Activated naive CD4-positive, alpha-beta T cell treated with anti-CD3 and anti-CD28 coated beads for 36 hours (primary cell): ENCODE measurements at places on chromosomes 6 and 20. TPM values are rescaled to one million over a fixed set of nuclear protein-coding genes. Genes with fewer than 3 reads are reported as not detected.

CLDN20 gene
- not detected for total RNA-seq

ZNF391 gene
- 3.3 TPM for total RNA-seq

HLA-DOA gene
- 1.6 TPM for total RNA-seq

DSE gene
- total RNA-seq, result 2.1 TPM

DDX43 gene
- not detected for total RNA-seq

FHL5 gene
- total RNA-seq, result not detected

PRR18 gene
- total RNA-seq, result not detected

ZBTB9 gene
- total RNA-seq, result 6.5 TPM

C20orf202 gene
- total RNA-seq, result not detected

MATN4 gene
- 1.5 TPM for total RNA-seq

HLA-DQB2 gene
- not detected for total RNA-seq

GSTA2 gene
- not detected for total RNA-seq

SAMD5 gene
- not detected for total RNA-seq

GRCh38 chr6:118899948-118900347 is 6.0 kb downstream of the ASF1A start:
- H3K36me3 ChIP-seq, result peaks cover 30% of the 10 kb centered on the region
- peak overlapping the region; percentile 29 for H3K27ac ChIP-seq
- peaks cover 74% of the 10 kb centered on the region for H3K4me1 ChIP-seq
- DNase-seq, result peak; percentile 51
- no peak overlapping the region for H3K4me3 ChIP-seq

DNA sequence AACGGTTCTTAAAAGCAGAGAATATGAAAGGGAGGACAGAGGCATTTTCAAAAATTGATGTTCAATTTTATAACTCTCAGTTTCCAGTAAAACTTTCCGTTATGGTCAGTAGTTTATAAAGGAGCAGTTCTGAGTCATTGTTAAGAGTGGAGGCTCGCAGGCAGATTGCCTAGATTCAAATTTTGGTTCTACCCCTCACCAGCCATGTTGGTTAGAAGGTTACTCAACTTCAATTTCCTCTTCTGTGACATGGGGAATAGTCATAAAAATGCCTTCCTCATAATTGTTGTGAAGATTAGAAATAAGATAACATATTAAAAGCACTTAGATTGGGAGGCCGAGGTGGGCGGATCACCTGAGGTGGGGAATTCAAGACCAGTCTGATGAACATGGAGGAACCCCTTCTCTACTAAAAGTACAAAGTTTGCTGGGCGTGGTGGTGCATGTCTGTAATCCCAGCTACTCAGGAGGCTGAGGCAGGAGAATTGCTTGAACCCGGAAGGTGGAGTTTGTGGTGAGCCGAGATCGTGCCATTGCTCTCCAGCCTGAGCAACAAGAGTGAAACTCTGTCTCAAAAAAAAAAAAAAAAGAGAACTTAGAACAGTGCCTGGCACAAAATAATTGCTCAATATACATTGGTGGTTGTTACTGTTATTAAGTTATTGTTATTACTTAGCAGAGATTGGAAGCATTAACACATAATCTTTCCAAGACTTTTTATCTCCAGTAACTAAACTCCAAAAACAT is 348.9 kb downstream of the NRN1 start:
- peaks cover 21% of the 10 kb centered on the region for H3K36me3 ChIP-seq
- no peaks in the 10 kb centered on the region for H3K27me3 ChIP-seq

- peak; percentile 57 for DNase-seq
- H3K27ac ChIP-seq, result no peak overlapping the region
- peaks cover 1% of the 10 kb centered on the region for H3K36me3 ChIP-seq
- no peaks in the 10 kb centered on the region for H3K27me3 ChIP-seq
- no peak overlapping the region for H3K4me3 ChIP-seq
Measured at GRCh38 chr6:2209226-2209809, 36.1 kb downstream of the GMDS start.

DNA sequence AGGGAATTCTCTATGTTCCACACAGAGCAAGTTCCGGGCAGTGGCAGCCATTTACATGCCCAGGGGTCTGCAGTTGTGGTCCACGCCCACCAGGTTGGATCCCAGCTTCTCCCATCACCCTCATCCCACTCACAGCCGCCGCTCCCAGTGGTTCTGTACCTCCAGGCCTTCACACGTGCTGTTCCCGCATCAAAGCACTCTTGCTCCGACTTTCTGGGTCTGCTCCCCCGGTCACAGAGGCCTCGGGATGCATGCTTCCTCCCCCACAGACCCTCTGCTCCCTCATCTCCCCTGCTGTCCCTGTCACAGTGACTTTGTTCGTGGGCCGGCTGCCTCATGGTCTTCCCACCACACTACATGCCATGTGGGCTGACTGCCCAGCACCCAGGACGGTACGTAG is 332.5 kb downstream of the TAF4 start:
- H3K27me3 ChIP-seq, result peaks cover 5% of the 10 kb centered on the region
- no peak overlapping the region for H3K4me3 ChIP-seq
- H3K36me3 ChIP-seq, result no peaks in the 10 kb centered on the region
- no peaks in the 10 kb centered on the region for H3K4me1 ChIP-seq
- H3K27ac ChIP-seq, result no peak overlapping the region

- H3K4me3 ChIP-seq, result no peak overlapping the region
- H3K36me3 ChIP-seq, result no peaks in the 10 kb centered on the region
- no peaks in the 10 kb centered on the region for H3K4me1 ChIP-seq
Measured at GRCh38 chr20:9032758-9033157, 36.1 kb upstream of the PLCB4 start.

- H3K4me3 ChIP-seq, result no peak overlapping the region
- H3K27ac ChIP-seq, result no peak overlapping the region
- H3K27me3 ChIP-seq, result no peaks in the 10 kb centered on the region
- no peak for DNase-seq
- no peaks in the 10 kb centered on the region for H3K4me1 ChIP-seq
- H3K36me3 ChIP-seq, result no peaks in the 10 kb centered on the region
Measured at GRCh38 chr20:6866741-6867140, 99.3 kb downstream of the BMP2 start.

GRCh38 chr6:29483186-29483585 is 4.6 kb downstream of the MAS1L start:
- no peak overlapping the region for H3K4me3 ChIP-seq
- no peak for DNase-seq
- peaks cover 9% of the 10 kb centered on the region for H3K27me3 ChIP-seq
- H3K4me1 ChIP-seq, result no peaks in the 10 kb centered on the region

GRCh38 chr6:159201336-159201735 is 32.1 kb downstream of the FNDC1 start:
- H3K27me3 ChIP-seq, result peaks cover 3% of the 10 kb centered on the region
- H3K4me3 ChIP-seq, result no peak overlapping the region
- no peak for DNase-seq
- H3K4me1 ChIP-seq, result no peaks in the 10 kb centered on the region

GRCh38 chr6:89045011-89045387 is 35.6 kb upstream of the PNRC1 start:
- H3K27ac ChIP-seq, result no peak overlapping the region
- H3K27me3 ChIP-seq, result no peaks in the 10 kb centered on the region
- DNase-seq, result no peak
- H3K36me3 ChIP-seq, result no peaks in the 10 kb centered on the region
- no peak overlapping the region for H3K4me3 ChIP-seq

- peaks cover 25% of the 10 kb centered on the region for H3K36me3 ChIP-seq
- no peak for DNase-seq
Measured at GRCh38 chr20:58349570-58349969, 39.5 kb upstream of the VAPB start.

- H3K36me3 ChIP-seq, result no peaks in the 10 kb centered on the region
- peaks cover 41% of the 10 kb centered on the region for H3K27me3 ChIP-seq
- no peak for DNase-seq
- no peak overlapping the region for H3K4me3 ChIP-seq
Measured at GRCh38 chr6:146544616-146545182, 1.1 kb downstream of the RAB32 start.

DNA sequence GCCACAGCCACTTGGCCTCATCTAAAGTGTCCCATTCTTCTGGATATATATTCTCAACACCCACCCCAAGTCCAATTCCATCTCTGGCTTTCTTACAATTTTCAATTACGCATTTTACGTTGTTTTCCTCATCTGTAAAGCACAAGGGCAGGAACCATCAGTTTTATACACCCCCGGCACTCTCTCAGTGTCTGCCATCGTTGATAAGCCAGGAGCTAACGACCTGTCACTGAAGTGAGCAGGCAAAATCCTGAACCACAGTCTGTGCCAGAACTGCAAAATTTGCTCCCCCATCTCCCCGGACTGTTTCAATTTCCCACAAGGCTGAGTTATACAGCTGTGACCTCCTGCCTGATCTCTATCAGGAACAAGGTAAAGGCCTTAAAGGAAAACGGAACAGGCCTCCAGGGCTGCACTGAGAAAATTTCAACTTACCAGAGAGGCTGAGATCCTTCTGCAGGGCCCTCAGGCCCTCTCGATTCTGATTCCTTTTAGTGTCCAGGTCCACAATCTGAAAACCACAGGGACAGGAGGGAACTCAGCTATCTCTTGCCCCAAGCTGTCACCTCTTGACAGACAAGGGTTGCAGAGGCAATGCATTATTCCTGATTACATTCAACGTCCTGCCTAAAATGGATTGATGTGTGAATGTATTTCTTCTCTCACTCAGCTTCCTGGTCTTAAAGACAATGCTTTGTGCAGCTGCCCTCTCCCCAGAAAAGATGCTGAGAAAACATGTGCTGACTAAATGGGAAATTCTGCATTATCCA is 1.8 kb downstream of the PDRG1 start:
- H3K36me3 ChIP-seq, result peaks cover 28% of the 10 kb centered on the region
- no peaks in the 10 kb centered on the region for H3K27me3 ChIP-seq
- peaks cover 29% of the 10 kb centered on the region for H3K4me1 ChIP-seq
- H3K4me3 ChIP-seq, result peak overlapping the region; percentile 99

- no peaks in the 10 kb centered on the region for H3K4me1 ChIP-seq
- no peaks in the 10 kb centered on the region for H3K36me3 ChIP-seq
- DNase-seq, result no peak
- H3K27ac ChIP-seq, result no peak overlapping the region
- H3K27me3 ChIP-seq, result no peaks in the 10 kb centered on the region
- H3K4me3 ChIP-seq, result no peak overlapping the region
Measured at GRCh38 chr20:35972462-35972861, 4.1 kb downstream of the CNBD2 start.

DNA sequence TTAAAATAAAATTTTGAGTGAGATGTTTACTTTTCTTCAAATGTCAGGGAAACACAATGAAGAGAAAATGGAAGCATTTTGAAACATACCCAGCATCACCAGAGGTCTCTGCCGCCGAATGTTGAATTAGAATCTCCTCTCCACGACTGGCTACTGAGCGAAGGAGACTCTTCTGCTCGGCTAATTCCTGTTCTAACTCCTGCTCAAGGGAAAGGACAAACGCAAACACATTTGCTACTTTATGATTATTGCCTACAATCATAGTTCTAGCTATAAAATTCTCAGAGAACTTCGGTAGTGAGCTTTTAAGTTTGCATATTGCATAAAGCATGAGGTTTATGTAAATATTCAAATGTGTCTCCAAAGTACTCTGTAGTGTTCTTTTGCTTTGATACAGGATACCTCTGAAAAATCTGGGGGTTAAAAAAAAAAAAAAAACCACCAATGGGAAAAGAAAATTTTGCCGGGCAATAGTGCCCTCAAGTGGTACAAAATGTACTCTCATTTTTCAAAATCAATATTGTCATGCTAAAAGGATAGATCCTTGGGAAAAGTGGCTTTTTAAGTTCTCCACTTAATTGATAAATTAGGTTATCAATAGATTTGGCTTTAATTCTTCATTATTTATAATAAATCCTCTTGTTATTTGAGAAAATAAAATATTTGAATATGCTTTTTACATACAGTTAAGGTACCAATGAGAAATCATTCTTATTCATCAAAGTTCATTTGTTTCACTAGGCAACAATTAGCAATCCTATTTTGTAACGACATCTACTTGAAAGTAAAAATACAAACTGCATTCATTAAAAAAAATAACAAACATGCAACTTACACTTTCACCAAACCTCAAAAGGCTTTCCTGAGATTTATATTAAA is 369.0 kb downstream of the SYNE1 start:
- H3K4me3 ChIP-seq, result no peak overlapping the region
- peak; percentile 53 for DNase-seq
- peaks cover 17% of the 10 kb centered on the region for H3K36me3 ChIP-seq

DNA sequence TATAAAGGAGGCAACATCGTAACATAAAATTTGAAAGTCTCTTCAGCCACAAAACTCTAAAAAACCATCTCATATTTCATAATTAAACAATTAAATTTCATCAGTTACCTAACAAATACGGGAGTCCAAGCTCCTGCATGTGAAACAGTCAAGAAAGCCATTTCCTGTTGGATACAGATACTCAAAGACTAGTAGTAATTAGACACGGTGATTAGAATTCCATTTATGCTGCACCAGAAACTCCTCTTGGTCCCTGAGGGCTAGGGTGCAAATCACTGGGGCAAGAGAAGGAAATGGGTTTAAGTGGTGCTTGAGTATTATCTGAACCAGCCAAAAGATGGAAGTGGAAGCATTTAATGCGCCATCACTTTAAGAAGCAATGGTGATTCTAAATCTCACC is 27.4 kb downstream of the TRAM2 start:
- DNase-seq, result no peak
- peaks cover 11% of the 10 kb centered on the region for H3K4me1 ChIP-seq
- no peaks in the 10 kb centered on the region for H3K27me3 ChIP-seq
- H3K4me3 ChIP-seq, result no peak overlapping the region

GRCh38 chr20:19849341-19850197 is 91.5 kb downstream of the RIN2 start:
- no peak overlapping the region for H3K27ac ChIP-seq
- H3K27me3 ChIP-seq, result peaks cover 11% of the 10 kb centered on the region
- H3K4me3 ChIP-seq, result no peak overlapping the region
- no peak for DNase-seq
- no peaks in the 10 kb centered on the region for H3K4me1 ChIP-seq

DNA sequence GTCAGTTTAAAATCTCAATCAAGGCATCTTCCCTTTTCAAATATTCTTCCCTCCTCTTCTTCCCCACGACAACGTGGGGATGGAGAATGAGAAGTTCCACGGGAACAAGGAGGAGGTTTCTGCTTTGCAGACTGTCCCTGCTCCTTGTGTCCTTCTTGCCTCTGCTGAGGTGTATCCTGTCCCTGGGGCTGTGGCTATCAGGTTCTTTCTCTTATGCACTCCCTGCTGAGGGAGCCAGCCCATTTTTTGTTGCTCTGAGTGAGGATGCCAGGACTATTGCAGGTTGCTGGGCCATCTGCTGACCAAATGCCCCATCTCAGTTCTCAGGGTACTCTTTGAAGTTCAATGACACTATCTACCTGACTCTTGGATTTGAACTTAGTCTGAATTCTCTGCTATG is 533.6 kb downstream of the RNF144B start:
- H3K4me1 ChIP-seq, result no peaks in the 10 kb centered on the region
- H3K36me3 ChIP-seq, result no peaks in the 10 kb centered on the region
- no peak overlapping the region for H3K27ac ChIP-seq
- H3K27me3 ChIP-seq, result no peaks in the 10 kb centered on the region
- no peak for DNase-seq

GRCh38 chr6:135310291-135310690 is 129.2 kb downstream of the MYB start:
- no peak for DNase-seq
- peaks cover 5% of the 10 kb centered on the region for H3K36me3 ChIP-seq
- H3K27ac ChIP-seq, result no peak overlapping the region

- H3K4me1 ChIP-seq, result peaks cover 34% of the 10 kb centered on the region
- DNase-seq, result no peak
- no peak overlapping the region for H3K4me3 ChIP-seq
- peaks cover 22% of the 10 kb centered on the region for H3K36me3 ChIP-seq
- no peaks in the 10 kb centered on the region for H3K27me3 ChIP-seq
Measured at GRCh38 chr20:17662333-17663039, 19.6 kb downstream of the RRBP1 start.

- no peak overlapping the region for H3K27ac ChIP-seq
- DNase-seq, result no peak
Measured at GRCh38 chr20:1926237-1926636, 31.0 kb downstream of the SIRPA start.
